ENCODE measurements at places on chromosomes 6 and 20. TPM values are rescaled to one million over a fixed set of nuclear protein-coding genes. Genes with fewer than 3 reads are reported as not detected.

DNA sequence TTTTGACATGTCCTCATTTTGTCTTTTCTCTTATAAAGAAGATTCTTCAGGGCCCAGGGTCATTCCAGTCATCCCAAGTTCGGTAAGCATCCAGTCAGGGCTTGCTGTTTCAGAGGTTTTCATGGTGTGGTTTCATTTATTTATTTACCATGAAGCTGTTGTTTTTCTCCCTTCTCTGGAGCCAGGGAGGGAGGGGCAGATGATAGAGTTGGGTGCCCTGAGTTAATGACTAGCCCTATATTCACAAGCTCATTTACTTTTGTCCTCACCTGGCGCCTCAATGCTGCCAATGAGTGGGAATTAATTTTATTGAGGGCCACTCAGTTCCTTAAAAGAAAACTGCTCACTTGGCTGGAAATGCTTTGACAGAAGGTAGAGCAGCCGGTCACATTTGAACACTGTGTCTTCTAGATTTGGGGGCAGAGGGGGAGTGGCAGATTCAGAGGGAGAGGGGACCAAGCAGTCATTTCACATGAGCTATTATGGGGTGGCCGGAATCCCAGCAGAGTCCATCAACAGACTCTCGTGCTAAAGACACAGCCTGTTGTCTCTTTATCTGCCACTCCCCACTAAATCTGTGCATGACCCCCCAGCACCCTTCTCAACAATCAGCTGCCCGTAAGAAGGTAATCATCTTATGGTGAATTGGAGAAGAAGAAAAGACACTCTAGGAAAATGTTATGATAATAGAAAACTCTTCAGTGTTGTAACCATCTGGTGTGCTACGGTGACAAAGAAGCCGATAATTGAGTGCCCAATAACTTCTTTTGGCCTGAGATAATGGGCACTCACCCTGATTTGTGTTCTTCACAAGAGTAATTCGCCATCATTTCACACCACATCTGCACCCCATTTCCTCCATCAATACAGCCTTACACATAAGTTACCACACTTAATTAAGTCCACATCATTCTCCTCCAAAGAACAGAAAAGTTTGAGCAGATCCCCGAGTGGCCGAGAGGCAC, 573.5 kb upstream of the JAG1 start:
- DNase-seq, result no peak

DNA sequence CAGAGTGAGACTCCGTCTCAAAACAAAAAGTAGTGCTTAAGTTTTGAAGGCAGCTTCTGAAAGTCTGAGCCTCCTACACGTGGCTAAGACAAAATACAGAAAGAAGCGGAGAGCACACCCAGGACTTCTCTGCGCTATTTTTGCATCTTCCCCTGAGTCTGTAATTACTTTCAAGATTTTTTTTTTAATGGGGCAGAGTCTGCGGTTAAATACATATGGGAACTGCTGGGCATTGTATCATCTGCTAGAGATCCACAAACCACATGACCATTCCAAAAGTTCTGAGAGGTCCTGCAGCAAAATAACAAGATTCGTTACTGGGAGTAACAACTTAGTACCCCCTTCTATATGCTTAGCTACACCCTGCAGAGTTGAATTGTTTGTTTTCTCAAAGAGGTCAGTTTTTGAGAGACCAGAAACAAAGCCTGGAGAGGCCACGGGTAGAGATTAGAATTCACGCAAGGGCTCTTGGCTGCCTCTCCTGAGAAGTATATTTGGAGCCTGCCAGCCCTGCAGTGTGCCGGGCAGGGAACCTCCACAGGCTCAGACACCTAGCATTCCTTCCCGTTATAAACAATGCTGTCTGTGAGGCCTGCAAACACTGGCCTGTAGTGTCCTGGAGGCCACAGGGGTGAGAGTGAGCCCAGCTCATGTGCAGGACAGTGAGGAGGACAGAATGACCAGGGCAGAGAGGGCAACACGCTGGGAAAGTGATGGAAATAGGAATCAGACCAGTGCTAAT, 48.2 kb upstream of the FAM50B start:
- no peak for DNase-seq

DNA sequence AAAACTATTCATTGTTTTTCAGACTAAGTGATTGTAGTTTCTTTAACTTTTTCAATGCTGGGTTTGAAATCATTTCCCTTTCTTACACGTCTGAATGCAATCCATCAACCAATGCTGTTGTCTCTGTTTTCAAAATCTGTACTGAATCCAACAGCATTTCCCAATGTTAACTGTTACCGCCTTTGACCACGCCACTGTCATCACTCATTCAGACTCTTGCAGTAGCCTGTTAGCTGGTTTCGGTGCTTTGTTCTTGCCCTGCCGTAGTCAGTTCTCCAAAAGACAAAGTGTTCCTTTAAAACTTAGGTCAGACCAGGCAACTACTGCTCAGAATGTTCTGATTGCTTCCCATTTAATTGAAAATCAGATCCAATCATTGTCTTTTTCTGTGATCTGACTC, 131.3 kb downstream of the PLCB4 start:
- DNase-seq, result no peak

DNA sequence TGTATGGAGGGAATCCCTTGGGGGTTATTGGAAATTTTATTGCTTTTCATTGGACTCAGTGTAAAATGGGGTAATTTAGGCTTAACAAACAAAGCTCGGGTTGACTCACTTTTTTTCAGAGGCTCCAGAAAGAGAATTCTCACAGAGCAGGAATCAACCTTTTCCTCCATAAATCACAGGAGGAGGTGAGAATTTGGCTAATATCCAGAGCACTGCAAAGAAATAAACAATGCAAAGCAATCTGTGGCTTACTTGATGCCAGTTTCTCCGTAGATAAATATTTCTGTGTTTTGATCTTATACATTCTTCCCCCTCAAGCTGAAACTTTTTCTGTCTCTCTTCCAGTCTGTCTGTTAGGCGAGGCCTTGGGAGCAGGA, 176.6 kb downstream of the TSHZ2 start:
- no peak for DNase-seq

- no peak for DNase-seq
These were observed 29.8 kb downstream of the TENT5A start for GRCh38 chr6:81722506-81723223.

GRCh38 chr20:3282271-3283221, 43.6 kb upstream of the SLC4A11 start:
- DNase-seq, result no peak

- no peak for DNase-seq
These were observed 12.7 kb upstream of the PPP1R3G start for GRCh38 chr6:5072440-5072839.

DNA sequence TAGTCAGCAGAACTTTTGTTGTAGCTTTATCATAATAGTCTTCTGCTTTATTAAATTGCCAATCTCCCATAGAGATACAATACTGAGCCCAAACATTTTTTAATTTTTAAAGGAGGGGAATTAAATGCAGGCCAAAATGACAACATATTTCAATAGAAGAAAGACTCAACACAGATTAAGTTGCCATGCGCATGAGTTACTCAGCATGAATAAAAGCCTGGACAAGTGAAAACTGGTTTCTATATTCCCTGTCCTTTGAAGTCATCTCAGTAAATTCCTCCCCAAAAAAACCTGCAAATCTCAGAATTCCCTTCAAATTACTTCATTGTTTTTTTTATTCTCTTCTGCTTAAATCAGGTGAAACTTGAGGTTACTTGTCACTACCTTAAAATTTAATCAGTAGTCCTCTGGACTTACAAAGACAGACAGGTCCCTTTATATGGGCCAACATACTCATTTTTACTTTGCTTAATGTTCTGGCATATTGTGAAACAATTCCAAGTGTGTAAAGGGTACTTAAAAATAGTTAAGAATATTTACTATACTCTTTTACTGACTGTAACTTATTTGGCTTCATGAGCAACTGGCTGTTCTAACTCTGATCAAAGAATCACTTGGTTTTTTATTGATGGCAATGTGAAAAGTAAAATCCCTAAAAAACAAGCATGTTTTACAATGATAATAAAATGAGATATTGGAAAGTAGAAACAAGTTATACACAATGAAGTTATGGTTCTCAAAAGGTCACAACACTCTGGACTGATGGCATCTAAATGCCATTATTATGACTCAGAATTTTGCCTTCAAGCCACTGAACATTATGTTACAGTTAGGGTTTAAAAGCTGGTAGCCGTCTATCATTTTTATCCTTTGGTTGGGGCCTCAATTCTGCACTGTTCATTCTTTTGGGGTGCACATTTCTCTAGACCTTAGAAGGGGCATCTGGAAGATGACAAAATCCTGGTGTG, 49.9 kb upstream of the COL21A1 start:
- DNase-seq, result no peak

GRCh38 chr6:40881501-40881900, 157.5 kb downstream of the UNC5CL start:
- DNase-seq, result no peak

- DNase-seq, result no peak
These were observed 397.2 kb downstream of the SAMD5 start for GRCh38 chr6:147905711-147906110.

DNA sequence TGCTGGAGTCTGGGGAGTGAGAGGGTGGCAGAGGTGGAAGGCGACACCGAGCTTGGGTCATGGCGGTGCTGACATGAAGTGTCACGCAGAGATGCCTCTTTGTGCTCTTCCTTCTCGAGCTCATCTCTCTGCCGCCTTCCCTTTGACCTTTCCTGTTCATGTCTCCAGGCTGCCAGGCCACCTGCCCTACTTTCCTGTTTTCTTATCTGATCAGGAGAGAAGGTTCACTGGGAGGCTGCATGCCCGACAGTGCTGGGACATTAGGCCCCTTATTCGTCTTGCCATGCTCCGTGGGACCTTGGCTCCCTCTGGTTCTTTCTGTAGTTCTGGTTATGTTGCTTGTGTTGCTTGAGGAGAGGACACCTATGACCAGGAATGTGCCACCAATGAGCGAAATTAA, 33.2 kb downstream of the CST8 start:
- no peak for DNase-seq

DNA sequence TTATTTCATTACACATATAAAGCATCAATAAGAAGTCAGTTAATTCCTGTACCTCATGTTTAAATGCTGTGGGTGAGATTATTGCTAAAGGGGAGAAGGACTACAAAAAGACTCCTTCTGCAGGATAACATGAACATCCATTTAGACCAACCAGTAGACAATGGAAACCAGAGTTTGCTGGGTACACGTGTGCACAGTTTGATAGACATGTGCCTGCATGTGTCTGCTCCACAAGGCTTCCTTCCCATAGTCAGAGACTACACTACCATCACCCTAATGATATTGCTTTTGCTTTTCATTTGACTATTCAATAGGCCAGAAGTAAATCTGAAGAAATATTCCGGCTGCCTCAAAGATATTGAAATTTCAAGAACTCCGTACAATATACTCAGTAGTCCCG, 231.6 kb downstream of the ARHGAP18 start:
- no peak for DNase-seq

DNA sequence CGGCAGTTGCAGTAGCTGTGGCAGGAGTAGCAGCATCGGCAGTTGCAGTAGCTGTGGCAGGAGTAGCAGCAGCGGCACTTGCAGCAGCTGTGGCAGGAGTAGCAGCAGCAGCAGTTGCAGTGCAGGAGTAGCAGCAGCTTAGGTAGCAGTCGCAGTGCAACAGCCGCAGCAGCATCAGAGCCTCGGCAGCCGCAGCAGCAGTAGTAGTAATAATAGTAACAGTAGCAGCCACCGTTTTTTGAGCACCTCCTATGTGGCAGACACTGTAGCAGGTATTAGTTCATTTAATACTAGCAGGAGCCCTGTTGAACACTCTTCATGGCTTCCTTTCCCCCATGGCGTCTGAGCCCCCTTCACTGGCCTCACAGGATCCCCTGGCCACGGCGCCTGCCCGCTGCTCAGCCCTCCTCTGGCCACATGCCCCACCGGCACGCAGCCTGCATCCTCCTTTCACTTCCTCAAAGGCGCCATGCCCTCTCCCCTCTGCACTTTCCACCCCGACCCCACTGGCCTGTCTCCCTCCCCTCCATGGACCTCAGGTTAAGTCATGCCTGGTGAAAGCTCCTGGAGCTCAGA, 19.1 kb upstream of the IRF4 start:
- DNase-seq, result no peak

- no peak for DNase-seq
These were observed 365.0 kb upstream of the ID4 start for GRCh38 chr6:19472153-19472552.

DNA sequence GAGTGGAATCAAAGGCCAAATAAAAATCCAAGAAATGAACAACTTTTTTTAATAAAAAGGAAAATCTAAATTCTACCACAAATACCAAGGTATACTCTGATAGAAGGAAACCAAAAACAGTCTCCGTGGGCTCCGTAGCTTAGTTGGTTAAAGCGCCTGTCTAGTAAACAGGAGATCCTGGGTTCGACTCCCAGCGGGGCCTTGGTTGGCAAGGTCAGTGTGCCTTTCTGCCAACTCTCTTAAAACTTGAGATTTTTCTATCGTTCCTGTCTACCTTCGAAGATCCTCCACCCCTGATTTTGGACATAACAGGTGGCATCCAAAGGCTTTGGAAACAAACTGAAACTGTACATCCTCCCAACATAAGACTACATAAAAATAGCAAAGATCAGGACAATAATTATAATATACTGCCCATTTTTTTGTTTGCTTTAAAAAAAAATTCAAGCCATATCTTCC, 197.9 kb downstream of the TRIM27 start:
- DNase-seq, result no peak

DNA sequence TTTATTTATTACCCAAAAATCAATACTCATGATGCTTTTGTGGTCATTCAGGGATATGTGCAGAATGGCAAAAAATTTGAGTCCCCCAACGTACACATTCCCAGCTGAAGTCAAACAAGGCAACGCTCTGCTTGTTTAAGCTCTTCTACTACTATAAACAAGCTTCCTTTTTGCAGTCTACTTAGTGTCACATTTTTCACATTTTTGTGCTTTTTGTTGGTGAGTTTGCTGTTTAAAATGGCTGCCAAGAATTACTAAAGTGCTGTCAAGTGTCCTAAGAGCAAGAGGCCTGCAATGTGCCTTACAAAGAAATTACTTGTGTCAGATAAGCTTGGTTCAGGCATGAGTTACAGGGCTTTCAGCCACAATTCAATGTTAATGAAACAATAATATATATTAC, 2.1 kb downstream of the WFDC8 start:
- DNase-seq, result no peak

- no peak for DNase-seq
These were observed 547.2 kb downstream of the CD83 start for GRCh38 chr6:14664621-14665315.

- DNase-seq, result no peak
These were observed 24.9 kb upstream of the NT5E start for GRCh38 chr6:85424981-85425380.

- no peak for DNase-seq
These were observed 124.9 kb upstream of the CST7 start for GRCh38 chr20:24823989-24824693.

- no peak for DNase-seq
These were observed 99.7 kb downstream of the PDE7B start for GRCh38 chr6:135951169-135951568.

The BPIFB1 gene
- total RNA-seq, result not detected

The GFOD1 gene
- 6.9 TPM for total RNA-seq

The RIMS4 gene
- total RNA-seq, result 0.74 TPM

The RAB44 gene
- 0.30 TPM for total RNA-seq

The TINAG gene
- total RNA-seq, result 45.2 TPM

The OVOL2 gene
- total RNA-seq, result 22.8 TPM

The C6orf58 gene
- not detected for total RNA-seq

The NCOA5 gene
- total RNA-seq, result 32.1 TPM

The CST5 gene
- not detected for total RNA-seq

The FOXS1 gene
- total RNA-seq, result 0.20 TPM

The PGC gene
- total RNA-seq, result 1.7 TPM

The FRK gene
- total RNA-seq, result 25.9 TPM

The BEND6 gene
- total RNA-seq, result 0.61 TPM

All from colonic mucosa (tissue), 4 donors.